ENCODE measurements at places on chromosomes 11 and 22.

DNA sequence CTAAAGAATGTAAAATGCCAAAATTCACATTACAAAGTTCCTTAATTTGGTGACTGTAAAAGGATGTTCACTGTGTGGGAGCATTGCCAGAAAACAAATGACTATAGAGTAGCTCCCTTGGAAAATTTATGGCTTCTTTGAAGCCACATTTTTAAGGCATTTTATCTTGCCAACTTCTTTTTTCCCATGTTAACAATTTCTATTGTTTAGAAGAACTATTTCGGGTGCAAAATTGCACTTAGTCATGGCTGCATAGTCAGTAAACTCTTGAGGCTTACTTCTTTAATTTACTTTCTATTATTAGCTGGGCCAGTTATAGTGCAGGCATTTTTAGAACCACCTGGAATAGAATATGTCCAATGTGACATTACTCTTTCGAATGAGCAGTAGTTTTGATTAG, 515.3 kb downstream of the JRKL start:
- no peak for DNase-seq

DNA sequence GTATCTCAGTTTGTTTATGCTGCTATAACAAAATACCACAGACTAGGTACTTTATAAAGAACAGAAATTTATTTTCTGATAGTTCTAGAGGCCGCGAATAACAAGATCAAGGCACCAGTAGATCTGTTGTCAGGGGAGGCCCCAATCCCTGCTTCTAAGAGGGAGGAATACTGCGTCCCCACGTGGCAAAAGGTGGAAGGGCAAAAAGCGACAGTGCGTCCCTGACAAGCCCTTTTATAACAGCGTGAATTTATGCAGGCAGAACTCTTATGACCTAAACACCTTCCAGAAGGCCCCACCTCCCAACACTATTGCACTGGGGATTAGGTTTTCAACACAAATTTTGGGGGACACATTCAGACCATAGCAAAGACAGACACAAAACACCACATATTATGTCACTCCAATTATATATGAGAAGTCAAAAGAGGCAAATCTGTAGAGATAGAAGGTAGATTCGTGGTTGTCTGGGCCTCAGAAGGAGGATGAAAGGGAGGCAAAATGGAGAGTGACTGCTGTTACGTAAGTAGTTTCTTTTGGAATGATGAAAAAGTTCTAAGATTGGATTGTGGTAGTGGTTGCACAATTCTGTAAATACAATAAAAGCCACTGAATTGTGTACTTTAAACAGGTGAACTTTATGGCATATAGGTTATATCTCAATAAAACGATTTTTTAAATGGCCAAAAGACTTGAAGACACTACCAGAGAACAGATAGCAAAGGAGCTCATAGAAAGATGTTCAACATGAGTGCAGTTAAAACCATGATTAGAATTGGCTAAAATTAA, 30.1 kb upstream of the TNRC6B start:
- no peak for DNase-seq

DNA sequence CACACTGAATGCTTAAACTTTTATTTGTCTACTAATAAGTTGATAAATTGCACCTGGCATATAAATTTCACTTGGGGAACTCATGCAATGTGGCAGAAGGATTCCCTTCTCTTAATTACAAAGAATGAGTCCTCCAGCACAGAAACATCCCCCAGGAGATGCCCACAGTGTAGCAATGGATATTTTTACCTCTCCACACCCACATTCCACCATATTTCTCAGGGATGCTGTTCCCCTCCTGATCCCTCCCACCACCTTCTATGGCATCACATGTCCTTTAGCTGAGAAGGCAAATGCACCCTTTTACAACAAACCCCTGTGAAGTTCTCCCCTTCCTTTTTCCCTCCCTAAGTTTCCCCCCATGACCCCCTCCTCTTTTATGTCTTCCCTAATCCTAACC, 56.1 kb upstream of the UBASH3B start:
- no peak for DNase-seq

- DNase-seq: no peak
Observed at GRCh38 chr22:27794226-27794625, 7.3 kb downstream of the MN1 start.

- no peak for DNase-seq
Observed at GRCh38 chr11:7450836-7451235, 34.5 kb upstream of the OLFML1 start.

DNA sequence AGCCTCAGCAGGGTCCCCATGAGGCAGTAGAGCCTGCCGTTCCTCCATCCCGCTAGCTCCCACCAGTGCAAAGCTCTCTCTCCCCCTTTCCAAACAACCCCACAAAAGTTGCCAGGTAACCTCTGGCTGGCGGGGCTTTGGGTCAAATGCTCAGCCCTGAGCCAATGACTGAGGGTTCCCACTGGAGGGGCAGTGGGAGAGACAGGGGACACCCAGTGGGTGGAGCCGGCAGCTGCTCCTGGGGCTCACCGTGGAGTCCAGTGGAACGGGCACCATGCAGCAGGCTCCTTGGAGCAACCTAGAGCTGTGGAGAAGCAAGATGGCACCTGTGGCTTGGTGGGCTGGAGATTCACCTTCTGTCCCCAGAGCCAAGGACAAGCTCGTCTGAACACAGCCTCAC, 25.0 kb upstream of the PPARA start:
- DNase-seq: no peak

DNA sequence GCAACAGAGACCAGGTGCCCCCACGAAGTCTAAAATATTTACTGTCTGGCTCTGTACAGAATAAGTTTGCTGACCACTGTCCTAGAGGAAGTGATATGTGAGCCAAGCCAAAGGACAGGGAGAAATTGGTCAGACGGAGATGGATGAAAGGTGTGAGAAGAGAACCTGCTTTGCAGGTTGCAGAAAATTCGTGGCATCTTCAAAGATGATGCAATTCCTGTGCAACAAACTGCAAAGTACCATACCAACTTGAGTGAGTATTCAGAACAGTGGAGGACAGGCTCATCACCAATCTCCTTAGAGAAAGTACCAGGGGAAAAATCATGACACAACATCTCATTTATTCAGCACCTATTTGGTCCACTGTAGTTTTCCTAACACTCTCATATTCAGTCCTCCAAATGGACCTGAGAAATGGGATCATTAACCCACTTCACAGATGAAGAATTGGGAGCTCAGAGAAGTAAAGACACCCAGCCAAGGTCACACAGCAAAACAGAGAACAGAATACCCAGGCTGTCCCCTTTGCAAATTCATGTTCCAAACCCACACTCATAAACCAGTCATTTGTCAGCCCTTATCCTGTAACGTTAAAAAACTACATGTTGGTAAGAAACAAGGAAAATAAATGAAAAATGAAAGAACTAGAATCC, 536.8 kb downstream of the MIAT start:
- no peak for DNase-seq

Data from EL (cell line).